ENCODE measurements at places on chromosomes 4 and X.

GRCh38 chr4:7654550-7655445 is 220.1 kb upstream of the PSAPL1 start:
- DNase-seq = no peak

DNA sequence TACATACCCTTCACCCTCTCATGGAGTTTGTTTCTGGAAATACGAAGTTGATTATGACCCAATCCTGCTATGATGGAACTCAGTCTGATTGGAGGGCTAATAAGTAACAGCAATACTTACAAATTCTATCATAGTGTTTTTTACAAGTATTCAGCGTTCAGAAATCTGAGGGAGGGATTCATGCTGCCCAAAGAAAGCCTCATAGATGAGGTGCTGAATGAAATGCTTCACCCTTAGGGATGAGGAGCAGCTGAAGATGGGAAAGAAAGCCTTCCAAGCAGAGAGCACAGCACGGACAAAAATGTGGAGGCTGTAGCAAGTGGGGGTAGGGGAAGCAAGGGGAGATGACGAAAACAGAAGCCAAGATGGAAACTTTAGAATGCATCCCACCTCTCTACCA is 27.9 kb upstream of the TBC1D1 start:
- no peak for DNase-seq

DNA sequence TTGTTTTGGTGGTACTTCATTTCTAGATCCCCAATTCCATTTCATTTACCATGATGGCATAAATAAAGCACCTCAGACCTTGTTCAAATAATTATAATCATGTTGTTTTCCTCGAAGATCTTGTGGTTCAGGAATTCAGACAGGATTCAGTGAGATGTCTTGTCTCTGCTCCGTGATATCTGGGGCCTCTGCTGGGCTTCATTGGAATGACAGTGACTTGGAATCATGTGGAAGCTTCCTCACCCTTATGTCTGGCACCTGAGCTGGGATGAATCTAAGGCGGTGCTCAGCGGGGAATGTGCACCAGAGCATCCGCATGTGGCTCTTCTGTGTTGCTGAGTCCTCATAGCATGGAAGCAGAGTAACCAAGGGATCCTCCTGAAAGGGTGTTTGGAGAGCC is 132.2 kb downstream of the VEGFC start:
- DNase-seq = no peak

DNA sequence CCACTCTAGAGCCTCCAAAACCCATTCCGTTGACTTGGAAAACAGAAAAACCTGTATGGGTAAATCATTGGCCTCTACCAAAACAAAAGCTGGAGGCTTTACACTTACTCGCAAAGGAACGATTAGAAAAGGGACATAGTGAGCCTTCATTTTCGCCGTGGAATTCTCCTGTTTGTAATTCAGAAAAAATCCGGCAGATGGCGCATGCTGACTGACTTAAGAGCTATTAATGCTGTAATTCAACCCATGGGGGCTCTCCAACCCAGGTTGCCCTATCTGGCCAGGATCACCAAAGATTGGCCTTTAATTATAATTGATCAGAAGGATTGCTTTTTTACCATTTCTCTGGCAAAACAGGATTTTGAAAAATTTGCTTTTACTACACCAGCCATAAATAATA is 60.8 kb downstream of the ZNF732 start:
- no peak for DNase-seq

DNA sequence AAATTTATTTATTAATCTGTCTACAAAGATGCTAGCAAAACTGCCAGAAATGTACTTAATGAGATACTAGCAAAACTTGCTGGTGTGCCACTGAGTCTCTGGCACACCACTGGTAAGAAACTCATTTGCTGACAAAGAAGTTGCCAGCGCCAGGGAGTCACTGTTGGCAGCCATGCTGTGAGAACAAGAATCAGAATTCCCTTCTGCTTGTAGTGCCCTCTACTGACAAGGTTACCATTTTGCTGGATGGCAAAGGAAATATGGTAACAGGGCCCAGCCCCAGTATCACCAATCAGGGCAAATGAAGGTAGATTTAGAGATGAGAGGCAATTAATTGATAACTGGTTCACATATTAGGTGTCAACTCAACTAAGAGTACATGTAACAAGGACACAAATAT is 750.1 kb upstream of the ADGRL3 start:
- no peak for DNase-seq

DNA sequence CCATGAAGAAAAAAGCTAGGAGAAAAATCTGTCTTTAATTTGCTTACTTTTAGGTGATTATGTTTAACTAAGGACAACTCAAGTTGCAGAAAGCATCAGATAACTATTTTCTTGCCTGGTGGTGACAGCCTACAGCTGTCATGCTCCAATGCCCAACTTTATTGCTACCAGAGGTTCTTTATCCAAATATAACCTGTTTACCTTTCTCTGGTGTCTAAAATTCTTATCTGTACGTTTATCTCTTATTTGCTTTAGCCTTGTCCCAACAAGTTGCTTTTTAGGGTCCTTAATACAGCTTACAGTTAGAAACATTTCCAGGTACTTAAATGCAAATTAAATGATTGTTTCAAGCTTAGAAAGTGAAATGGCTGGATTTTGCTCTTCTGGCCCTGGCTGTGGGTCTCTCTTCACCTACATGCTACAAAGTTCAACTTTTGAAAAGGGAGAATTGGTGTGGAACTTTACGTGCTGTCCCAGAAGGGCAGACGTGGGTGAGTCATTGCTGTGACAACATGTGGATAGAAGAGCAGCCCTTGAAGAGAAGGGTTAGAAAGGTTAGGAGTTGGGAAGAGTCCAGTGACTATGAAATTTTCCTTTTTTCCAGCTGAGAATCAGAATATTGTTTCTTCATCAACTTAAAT is 60.7 kb downstream of the HPGD start:
- peak; percentile 75 for DNase-seq

DNA sequence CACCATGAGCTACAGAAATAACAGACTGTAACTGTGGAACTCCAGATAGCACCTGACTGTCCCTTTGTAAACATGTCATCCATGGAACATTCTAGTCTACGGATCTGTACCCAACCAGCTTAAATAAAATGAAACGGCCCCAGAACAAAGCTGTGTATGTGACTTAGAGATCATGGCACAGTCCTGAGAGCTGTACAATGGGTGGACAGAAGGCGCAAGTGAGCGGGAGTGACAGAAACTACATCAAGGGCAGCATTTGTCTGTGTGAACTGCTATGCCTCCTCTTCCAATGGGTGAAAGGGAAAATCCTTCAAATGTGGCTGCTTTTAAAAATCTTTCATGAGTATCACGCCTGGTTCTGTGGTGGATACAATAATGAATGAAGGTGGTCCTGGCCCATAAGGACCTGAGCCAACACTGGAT is 72.5 kb downstream of the FAT1 start:
- no peak for DNase-seq

- DNase-seq = no peak
Measured at GRCh38 chrX:45166781-45167180, 33.9 kb downstream of the DIPK2B start.

DNA sequence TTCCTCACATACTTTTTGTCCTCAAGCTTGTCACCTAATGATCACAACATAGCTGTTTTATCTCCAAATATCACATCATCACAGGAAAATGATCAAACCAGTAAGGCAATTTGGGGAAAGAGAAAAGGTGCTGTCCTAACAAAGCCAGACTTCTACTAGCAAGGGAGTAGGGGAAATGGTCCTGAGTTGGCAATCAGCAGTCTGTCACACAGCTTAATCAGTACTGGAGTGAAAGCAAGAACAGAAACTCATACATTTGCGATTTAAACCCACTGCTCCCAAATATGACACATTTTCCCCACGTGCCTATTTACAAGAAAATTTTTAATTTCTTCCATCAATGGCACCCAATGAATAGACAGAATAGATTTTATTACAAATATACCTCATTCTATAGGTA is 546.8 kb upstream of the FMR1 start:
- no peak for DNase-seq

- no peak for DNase-seq
Measured at GRCh38 chr4:113809311-113809710, 47.8 kb upstream of the CAMK2D start.

GRCh38 chr4:187826725-187827124 is 168.8 kb upstream of the ZFP42 start:
- DNase-seq = no peak

GRCh38 chr4:89572224-89572858 is 264.6 kb downstream of the SNCA start:
- DNase-seq = no peak

GRCh38 chr4:46870411-46870810 is 38.6 kb downstream of the COX7B2 start:
- DNase-seq = no peak
